ENCODE measurements at places on chromosomes 7 and 10.

DNA sequence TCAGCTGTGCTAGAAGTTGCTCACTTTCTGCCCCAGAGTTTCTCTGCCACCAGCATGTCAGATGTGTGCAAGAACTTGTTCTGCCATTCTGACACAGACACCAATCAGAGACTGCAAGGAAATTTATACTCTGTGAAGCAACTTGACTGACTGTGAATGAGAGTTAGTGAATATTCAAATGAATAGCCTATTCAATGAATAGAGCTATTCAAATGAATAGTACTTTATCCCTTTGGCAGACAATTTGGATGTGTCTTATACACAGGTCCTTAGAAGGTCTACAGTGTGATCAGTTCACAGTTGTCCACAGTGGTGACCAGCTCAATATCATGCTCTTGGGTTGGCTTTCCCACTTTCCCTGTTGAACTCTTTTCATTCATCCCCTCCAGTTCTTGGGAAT, 138.1 kb downstream of the MACC1 start:
- no peak for DNase-seq

GRCh38 chr10:62231371-62231770, 37.3 kb downstream of the RTKN2 start:
- DNase-seq: peak; percentile 52

GRCh38 chr7:17152721-17153120, 145.7 kb upstream of the AHR start:
- no peak for DNase-seq

DNA sequence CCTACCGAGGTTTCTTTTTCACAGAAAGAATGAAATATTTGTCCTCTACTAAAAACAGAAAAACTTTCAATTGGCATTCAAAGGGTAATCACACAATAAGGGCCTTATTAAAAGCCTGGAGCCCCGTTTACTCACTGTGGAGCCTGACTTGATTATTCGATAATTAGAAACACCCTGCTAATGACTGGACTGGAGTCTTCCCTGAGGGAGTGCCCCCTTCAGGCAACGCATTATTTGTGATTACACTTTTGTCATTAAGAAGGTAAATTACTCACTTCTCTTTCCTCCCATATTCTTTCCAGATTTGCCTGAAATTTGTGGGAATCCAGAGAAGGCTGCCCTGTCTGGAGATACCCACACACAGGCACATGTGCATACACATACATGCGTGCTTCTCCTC, 444.2 kb upstream of the NPVF start:
- DNase-seq: no peak

DNA sequence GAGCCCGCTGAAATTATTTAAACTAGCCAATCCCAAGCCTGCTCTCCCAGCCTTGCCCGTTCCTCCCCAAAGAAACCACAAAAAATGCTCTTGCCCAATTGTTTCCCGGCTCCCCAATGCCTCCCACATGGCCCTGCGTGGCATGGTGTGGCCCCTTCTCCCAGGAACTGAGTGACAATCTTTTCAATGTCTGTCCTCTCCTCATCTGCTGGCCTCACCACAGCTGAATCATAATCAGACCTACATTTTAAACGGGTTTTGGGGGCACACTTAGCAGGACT, 201.5 kb downstream of the PRPF18 start:
- no peak for DNase-seq

- peak; percentile 22 for DNase-seq
Observed at GRCh38 chr7:29105752-29106668, 40.3 kb downstream of the CPVL start.

- no peak for DNase-seq
Observed at GRCh38 chr7:17305387-17306171, 7.1 kb downstream of the AHR start.

GRCh38 chr7:156628562-156628961, 12.0 kb upstream of the RNF32 start:
- no peak for DNase-seq

DNA sequence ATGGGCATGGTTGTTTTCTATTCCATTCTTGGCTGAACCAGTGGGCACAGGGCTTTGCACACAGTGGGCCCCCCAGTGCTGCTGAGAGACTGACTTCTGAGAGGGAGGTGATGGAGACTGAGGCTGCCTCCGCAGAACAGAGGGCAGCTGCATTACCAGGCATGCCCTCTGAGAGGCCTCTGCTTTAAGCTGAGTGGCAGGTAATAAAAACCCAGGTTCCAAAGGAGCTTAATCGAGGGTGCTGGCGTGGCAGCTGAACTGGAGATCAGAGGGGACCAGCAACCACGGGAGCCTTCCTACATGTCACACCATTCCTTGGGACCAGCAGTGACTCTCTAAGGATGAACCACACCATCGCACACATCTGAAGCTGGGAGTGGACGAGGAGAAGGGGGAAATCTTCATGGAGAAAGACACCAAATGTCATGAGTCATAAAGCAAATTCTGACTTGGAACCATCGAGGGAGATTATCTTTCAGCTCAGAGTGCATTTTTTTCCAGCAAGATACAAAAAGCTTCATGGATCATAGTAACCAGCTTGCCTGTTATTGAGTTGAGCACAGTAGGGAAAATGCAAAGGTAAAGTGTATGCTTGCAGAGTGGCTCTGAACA, 24.6 kb downstream of the HIPK2 start:
- no peak for DNase-seq

DNA sequence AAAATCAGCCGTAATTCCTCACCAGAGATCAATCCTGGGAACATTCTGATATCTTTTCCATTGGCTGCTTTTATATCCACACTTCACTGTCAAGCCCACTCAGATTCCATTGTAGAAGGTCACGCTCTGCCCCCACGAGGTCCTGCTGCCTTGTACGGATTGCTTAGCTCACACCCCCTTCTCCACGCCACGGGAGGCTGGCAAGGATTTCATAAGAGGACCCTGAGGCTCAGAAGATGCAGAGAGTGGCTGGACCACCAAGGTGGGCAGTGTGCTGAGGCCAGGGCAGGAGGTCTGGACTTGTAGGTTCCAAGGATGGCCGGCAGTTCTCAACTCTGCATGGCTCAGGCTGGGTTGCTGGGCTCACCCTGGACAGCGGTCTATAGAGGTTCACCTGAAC, 149.7 kb downstream of the RNF216 start:
- no peak for DNase-seq

GRCh38 chr10:72097448-72098300, 9.3 kb upstream of the SPOCK2 start:
- no peak for DNase-seq

- no peak for DNase-seq
Observed at GRCh38 chr7:1108264-1108920, 20.5 kb downstream of the GPER1 start.

- DNase-seq: no peak
Observed at GRCh38 chr7:75937958-75938786, 23.2 kb downstream of the POR start.

GRCh38 chr10:72089618-72090017, 1.3 kb upstream of the SPOCK2 start:
- DNase-seq: no peak

DNA sequence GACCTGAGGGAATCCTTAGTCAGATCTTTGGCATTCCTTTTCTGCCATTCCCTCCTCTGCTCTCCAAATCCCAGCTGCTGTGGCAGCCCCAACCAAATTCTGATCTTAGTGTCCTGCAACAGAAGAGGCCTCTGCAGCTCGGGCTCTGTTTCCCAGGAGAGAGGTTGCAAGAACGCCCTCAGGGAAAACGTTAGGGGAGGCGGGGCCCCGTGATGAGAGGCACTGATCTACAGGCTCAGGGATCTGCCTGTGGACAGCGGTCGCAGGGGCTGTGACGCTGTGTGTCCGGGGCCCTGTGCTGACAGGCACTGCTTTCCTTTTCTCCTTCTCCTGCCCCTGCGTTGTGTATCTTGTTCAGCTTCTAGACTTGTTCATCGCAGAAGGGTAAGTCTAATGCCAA, 57.3 kb upstream of the DPYSL4 start:
- no peak for DNase-seq

DNA sequence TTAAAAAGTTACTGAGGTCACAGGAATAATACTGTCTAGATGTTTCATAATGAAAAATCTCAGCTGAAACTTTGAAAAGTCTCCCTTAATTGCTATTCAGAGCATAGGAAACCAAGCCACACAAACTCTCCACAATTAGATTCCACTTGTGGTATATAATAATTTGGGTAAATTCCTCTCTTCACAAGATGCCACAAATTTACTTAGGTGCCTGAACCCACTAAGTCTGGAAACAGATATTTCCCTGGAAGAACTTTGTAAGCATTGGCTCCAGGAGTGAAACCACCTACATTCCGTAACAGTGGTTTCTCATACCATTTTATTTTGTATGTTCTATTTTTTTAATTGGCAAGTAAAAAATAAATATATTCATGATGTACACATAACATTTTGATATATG, 493.4 kb downstream of the SEMA3D start:
- no peak for DNase-seq
